Left lung (tissue), 14 donors: ENCODE measurements at places on chromosomes 4 and X. TPM values are rescaled to one million over a fixed set of nuclear protein-coding genes. Genes with fewer than 3 reads are reported as not detected.
A peak's percentile ranks its signal among the peaks of the same experiment; 100 is the strongest.

- H3K27me3 ChIP-seq: no peaks in the 10 kb centered on the region
- H3K4me3 ChIP-seq: no peak overlapping the region
- no peak overlapping the region for H3K27ac ChIP-seq
- no peak for DNase-seq
- no peaks in the 10 kb centered on the region for H3K36me3 ChIP-seq
- H3K4me1 ChIP-seq: no peaks in the 10 kb centered on the region
These were observed 23.1 kb downstream of the BANK1 start for GRCh38 chr4:101813604-101814003.

GRCh38 chrX:16664074-16664473 lies 14.1 kb downstream of the S100G start:
- no peak for DNase-seq
- H3K27me3 ChIP-seq: peaks cover 4% of the 10 kb centered on the region
- H3K36me3 ChIP-seq: no peaks in the 10 kb centered on the region

GRCh38 chrX:107571296-107571998 lies 56.9 kb upstream of the PRPS1 start:
- no peaks in the 10 kb centered on the region for H3K27me3 ChIP-seq
- H3K36me3 ChIP-seq: no peaks in the 10 kb centered on the region
- H3K4me3 ChIP-seq: no peak overlapping the region
- DNase-seq: no peak
- no peaks in the 10 kb centered on the region for H3K4me1 ChIP-seq

GRCh38 chrX:40095583-40096394 lies 2.0 kb downstream of the BCOR start:
- H3K4me3 ChIP-seq: peak overlapping the region; percentile 61
- H3K27me3 ChIP-seq: no peaks in the 10 kb centered on the region
- H3K36me3 ChIP-seq: no peaks in the 10 kb centered on the region
- DNase-seq: no peak
- peaks cover 2% of the 10 kb centered on the region for H3K4me1 ChIP-seq
- peak overlapping the region; percentile 83 for H3K27ac ChIP-seq

GRCh38 chr4:14149176-14150053 lies 521.9 kb upstream of the BOD1L1 start:
- no peak for DNase-seq
- H3K4me3 ChIP-seq: no peak overlapping the region
- H3K27ac ChIP-seq: no peak overlapping the region

The TET2 gene
- 19.1 TPM for total RNA-seq

The HSFX1 gene
- 1.2 TPM for total RNA-seq

- H3K4me3 ChIP-seq: no peak overlapping the region
- H3K27me3 ChIP-seq: no peaks in the 10 kb centered on the region
- no peaks in the 10 kb centered on the region for H3K36me3 ChIP-seq
- H3K27ac ChIP-seq: no peak overlapping the region
These were observed 74.0 kb downstream of the ATG4A start for GRCh38 chrX:108165383-108166111.

GRCh38 chr4:123547216-123548165 lies 150.9 kb downstream of the SPRY1 start:
- no peaks in the 10 kb centered on the region for H3K27me3 ChIP-seq
- no peaks in the 10 kb centered on the region for H3K36me3 ChIP-seq
- peak overlapping the region; percentile 9 for H3K4me3 ChIP-seq

DNA sequence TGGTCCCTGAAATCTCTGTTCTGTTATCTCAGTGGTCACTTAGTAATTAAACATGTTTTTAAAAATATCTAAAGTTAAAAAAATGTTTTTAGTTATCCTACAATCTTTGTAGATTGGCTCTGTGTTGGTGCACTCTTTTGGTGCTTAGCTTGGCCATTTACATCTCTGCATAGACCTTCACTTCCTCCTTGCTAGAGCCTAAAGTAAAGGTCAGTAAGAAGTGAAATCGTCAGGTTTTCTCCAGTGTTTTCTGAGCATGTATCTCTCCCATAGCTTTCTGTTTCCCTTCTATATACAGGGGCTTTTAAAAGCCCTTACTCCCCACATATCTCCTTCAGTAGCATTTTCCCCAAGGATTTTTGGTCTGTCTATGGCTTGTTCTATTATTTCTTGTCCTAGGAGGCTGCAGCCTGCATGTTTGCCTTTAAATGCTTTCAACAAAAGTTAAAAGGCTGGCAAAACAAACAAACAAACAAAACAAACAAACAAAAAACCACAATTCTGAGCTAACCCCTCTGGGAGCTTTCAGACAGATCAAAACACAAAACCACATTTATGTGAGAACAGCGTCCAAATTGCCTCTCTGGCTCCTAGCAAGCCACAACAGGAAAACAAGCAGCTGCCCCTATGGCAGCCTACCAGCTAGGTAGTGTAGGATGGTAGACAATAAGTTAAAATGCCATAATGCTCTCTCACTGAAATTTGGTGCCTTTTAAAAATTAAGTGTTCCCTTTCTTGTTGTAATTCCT lies 27.3 kb upstream of the GPRASP2 start:
- H3K27ac ChIP-seq: no peak overlapping the region
- no peak for DNase-seq
- H3K4me3 ChIP-seq: no peak overlapping the region
- no peaks in the 10 kb centered on the region for H3K36me3 ChIP-seq
- H3K4me1 ChIP-seq: no peaks in the 10 kb centered on the region
- no peaks in the 10 kb centered on the region for H3K27me3 ChIP-seq

GRCh38 chr4:56752985-56753384 lies 68.5 kb downstream of the SPINK2 start:
- peaks cover 12% of the 10 kb centered on the region for H3K4me1 ChIP-seq
- H3K4me3 ChIP-seq: no peak overlapping the region
- DNase-seq: no peak
- no peak overlapping the region for H3K27ac ChIP-seq
- H3K36me3 ChIP-seq: no peaks in the 10 kb centered on the region

The PF4V1 gene
- not detected for total RNA-seq

- H3K36me3 ChIP-seq: no peaks in the 10 kb centered on the region
- H3K4me3 ChIP-seq: no peak overlapping the region
- no peak for DNase-seq
- H3K27ac ChIP-seq: no peak overlapping the region
- H3K27me3 ChIP-seq: no peaks in the 10 kb centered on the region
These were observed 12.6 kb downstream of the DGKQ start for GRCh38 chr4:960636-961350.

The PWWP3B gene
- 0.13 TPM for total RNA-seq

GRCh38 chrX:133804072-133804471 lies 181.3 kb downstream of the GPC3 start:
- no peaks in the 10 kb centered on the region for H3K4me1 ChIP-seq
- no peak overlapping the region for H3K4me3 ChIP-seq
- DNase-seq: no peak
- H3K36me3 ChIP-seq: no peaks in the 10 kb centered on the region

The DRD5 gene
- 0.09 TPM for total RNA-seq

DNA sequence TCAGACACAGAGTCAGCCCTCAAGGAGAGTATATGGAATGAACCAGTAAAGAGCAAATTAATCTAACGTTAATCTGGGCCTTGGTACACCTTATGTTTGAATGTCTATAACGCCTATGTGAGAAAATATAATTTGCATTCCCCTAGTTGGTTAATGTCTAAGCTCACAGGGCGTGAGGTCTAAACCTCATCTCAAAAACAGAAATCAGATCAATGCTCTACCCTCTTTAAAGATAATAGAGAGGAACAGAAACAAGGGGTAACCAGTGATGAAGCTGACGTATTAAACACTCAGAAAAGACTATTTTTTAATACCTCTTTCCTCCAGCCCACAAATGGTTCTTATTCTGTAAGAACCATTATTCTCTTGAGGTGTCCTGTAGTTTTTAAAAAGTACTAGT lies 369.2 kb upstream of the NOCT start:
- H3K4me1 ChIP-seq: no peaks in the 10 kb centered on the region
- no peaks in the 10 kb centered on the region for H3K36me3 ChIP-seq
- H3K27ac ChIP-seq: no peak overlapping the region
- no peak for DNase-seq
- H3K27me3 ChIP-seq: no peaks in the 10 kb centered on the region

The PITX2 gene
- not detected for total RNA-seq

DNA sequence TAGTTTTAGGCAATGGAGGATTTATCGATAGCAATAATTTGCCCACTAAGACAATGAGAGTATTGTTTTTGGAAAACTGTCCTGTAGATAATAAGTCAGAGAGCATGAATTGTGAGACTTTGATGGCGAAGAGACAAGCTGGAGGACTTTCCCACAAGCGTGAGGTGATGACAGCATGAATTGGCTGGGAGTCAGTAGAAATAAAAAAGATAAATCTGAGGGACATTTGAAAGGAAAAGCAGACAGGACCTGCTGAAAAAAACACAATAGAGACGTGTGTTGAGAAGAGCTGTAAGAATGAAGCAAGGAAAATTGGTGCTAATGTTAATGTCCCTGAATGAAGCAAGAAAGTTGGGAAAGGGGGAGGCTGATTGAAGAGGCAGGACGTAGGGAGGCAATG lies 233.5 kb downstream of the DCTD start:
- H3K4me3 ChIP-seq: no peak overlapping the region
- no peak for DNase-seq
- H3K27me3 ChIP-seq: no peaks in the 10 kb centered on the region
- H3K27ac ChIP-seq: no peak overlapping the region
- no peaks in the 10 kb centered on the region for H3K4me1 ChIP-seq

GRCh38 chr4:140335076-140335475 lies 38.4 kb upstream of the SCOC start:
- H3K27ac ChIP-seq: no peak overlapping the region
- H3K4me1 ChIP-seq: no peaks in the 10 kb centered on the region
- H3K27me3 ChIP-seq: no peaks in the 10 kb centered on the region
- H3K36me3 ChIP-seq: no peaks in the 10 kb centered on the region
- no peak for DNase-seq

The TCEAL4 gene
- total RNA-seq: 77.2 TPM

The RHOXF2 gene
- not detected for total RNA-seq

The DCLK2 gene
- 2.6 TPM for total RNA-seq
